A549 treated with ZK216348 at 1 μM for 4 hours (cell line): ENCODE measurements at places on chromosomes 11 and 22. TPM values are rescaled to one million over a fixed set of nuclear protein-coding genes. Genes with fewer than 3 reads are reported as not detected.

The MS4A8 gene
- not detected in 5 replicates for total RNA-seq

The BACE1-AS gene
- 1.8 to 2.8 TPM (median 2.2 TPM) in 5 replicates for total RNA-seq

The LRRC10B gene
- total RNA-seq = 0.09 to 0.24 TPM (median 0.12 TPM) in 4 of 5 replicates, not detected in the other

The ARHGAP42 gene
- total RNA-seq = 3.5 to 7.4 TPM (median 5.5 TPM) in 5 replicates

The SYCE3 gene
- not detected in 5 replicates for total RNA-seq
